ENCODE measurements at places on chromosomes 3 and 15. TPM values are rescaled to one million over a fixed set of nuclear protein-coding genes. Genes with fewer than 3 reads are reported as not detected.

Gene SKIL
- total RNA-seq = 48.1 TPM

Gene ZNF662
- total RNA-seq = 6.6 TPM

Gene C3orf80
- not detected for total RNA-seq

GRCh38 chr3:38131621-38132369, 5.1 kb downstream of the ACAA1 start:
- DNase-seq = no peak

Gene PP2D1
- total RNA-seq = not detected

Gene TP63
- total RNA-seq = 144 TPM

DNA sequence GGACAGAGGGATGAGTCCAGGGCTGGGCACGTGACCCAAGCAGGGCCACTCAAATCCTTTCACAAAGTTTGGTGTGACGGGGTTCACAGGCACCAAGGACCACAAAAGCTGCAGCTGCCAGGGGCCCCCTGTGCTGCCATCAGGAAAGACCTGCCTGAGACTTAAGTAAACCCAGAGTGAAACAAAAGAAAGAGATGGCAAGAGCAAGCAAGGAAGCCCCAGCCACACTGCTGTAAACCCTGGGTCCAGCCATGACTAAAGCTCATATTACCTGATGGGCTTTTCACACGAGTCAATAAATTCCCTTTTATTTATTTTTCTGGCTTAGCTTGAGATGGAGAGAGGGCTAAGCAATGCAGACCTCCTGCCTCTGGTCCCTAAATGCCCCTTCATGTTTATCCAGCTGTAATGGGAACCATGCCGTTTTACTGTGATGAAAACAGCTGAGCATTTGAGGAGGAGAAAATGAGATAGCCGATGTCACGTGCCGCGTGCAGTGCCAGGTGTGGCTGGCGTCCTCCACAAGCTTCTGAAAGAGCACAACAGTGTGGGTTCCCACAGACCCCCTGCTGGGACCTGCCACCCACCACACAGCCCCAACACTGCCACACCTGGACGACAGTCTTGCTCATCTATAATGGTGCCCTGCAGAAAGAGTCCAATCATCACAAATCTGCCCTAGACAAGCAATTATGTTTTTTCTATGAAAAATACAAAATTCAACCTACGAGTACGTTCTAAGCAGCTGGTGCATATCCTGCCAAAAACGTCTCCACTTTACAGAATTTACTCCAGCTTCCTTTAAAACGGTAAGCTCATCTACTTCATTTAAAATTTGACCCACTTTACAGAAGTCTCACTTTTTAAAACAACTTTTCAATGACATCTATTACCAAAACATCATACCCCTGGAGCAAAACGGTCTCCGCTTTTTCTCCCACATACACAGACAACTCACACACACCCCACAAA, 34.2 kb downstream of the ADAMTS17 start:
- DNase-seq = no peak

DNA sequence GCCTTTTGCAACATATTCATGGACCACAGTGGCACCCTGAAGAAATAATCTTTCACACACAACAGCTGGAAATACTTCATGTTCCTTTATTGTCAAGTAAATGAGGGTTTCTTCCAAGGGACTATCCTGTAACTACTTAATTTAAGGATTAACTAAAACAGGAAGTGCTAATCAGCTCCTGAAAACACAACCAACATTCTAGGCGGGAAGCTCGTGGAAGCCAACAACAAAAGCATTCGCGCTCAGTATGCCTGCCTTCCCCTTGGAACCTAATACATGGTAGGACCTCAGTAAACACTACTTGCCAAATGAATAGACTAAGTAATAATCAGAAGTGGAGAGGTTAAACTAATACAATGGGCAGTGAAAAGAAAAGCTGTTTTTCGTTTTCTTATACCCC, 300.9 kb downstream of the RORA start:
- no peak for DNase-seq

DNA sequence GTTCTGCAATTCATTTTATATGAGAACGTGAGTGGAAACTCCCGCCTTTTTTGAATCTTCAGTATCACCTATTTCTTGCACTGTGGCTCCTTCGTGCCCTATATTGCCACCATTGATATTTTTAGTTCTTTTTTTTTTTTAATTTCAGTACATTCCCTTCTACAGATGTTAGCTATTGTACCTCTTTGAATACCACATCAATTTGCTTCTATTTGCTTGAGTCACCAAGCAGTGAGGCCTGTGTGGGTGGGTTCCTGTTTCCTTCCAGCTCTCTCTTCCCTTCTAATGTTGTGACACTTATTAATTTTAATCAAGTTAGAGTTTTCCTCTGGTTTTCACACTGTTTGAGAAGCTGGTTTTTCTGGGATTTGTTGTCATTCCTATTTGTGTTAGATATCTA, 8.7 kb downstream of the HACD2 start:
- no peak for DNase-seq

- no peak for DNase-seq
Measured at GRCh38 chr15:90482124-90483011, 47.4 kb upstream of the CRTC3 start.

DNA sequence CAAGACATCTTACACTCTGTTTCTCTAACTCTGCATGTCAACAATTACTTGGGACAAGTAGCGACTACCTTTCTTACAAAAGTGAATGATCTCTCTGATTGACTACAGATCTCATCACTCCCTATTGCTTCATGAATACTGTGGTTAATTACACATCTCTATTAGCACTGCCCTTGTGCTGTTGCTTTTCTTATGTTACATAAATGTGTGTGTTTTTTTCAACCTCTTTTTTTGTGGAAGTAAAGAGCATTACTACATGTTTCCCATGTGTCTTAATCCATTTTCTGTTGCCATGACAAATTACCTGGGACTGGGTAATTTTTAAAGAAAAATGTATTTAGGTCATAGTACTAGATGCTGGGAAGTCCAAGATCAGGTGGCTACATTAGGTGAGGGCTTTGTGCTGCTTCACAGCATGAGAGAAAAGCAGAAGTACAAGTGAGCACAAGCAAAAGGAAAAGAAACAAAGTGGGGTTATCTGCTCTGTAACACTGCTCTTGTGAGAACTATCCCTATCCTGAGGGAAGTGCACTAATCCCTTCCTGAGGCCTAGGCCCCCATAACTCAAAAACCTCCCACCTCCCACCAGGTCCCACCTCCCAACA, 298.2 kb upstream of the SATB1 start:
- no peak for DNase-seq

Gene CHRM5
- not detected for total RNA-seq

Gene KCNMB2
- total RNA-seq = 1.5 TPM

- no peak for DNase-seq
Measured at GRCh38 chr15:31175484-31175883, 74.0 kb upstream of the TRPM1 start.

GRCh38 chr3:191376516-191377141, 46.3 kb upstream of the UTS2B start:
- DNase-seq = no peak

Gene TYRO3
- 13.3 TPM for total RNA-seq

GRCh38 chr3:193832833-193833413, 239.9 kb downstream of the OPA1 start:
- DNase-seq = no peak

- no peak for DNase-seq
Measured at GRCh38 chr3:99365979-99366378, 272.4 kb upstream of the COL8A1 start.

DNA sequence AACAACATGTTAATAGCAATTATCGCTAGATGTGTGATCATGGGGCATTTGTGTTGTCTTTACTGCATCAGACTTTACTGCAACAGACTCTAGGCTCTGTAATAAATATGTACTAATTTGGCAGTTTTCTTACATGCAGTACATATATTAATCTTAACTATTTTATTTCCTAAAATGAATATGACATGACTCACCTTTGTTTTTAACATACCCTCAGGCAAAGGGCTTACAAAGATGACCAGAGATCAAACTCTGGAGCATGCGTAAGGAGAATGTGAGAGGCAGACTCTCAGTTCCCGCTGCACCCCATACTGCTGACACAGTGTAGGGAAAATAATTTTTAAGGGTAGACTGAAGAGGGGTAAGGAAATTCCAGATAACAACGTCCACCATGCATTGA, 7.2 kb upstream of the FAM174B start:
- peak; percentile 32 for DNase-seq

- no peak for DNase-seq
Measured at GRCh38 chr3:159840703-159841299, 147.8 kb upstream of the IL12A start.

Gene ADAMTS17
- 16.0 TPM for total RNA-seq

GRCh38 chr15:67865331-67865730, 25.5 kb upstream of the RNU6-1 start:
- DNase-seq = no peak

- DNase-seq = no peak
Measured at GRCh38 chr3:84836961-84837360, 121.8 kb upstream of the CADM2 start.

DNA sequence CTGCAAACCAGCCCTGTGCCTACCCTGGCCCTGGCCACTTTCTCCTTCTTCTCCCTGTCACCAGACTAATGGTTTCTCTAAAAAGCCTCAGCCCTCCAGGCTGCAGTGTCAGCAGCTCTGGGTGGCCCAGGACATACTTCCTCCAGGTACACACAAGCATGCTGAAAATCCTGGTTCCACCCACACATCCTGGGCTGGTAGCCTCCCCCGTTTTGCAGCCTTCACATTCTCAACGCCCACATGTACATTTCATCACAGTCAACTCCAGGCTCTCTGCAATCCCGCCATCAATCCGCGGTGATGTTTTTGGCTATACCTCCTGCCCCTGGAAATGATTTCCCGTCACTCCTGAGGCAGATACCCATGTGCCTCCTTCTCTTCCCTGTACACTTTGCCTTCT, 59.4 kb downstream of the MAGEF1 start:
- DNase-seq = no peak

DNA sequence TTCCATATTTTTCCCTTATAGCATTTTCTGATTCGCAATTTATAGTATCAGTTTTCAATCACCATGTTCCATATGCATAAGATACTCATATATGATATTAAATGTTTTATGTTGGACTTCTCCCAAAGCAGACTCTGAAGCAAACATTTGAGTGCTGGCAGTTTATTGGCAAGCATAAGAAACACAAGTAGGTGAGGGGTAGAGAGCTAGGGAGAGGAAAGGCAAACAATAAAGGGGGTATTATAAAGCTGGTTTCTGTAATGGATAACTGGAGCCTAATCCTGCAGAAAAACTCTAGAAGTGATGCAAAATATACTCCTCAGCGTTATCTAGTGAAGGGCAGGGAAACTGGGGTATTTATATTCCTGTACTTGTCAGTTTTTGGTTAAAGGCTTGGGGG, 491.5 kb upstream of the TGFBR2 start:
- DNase-seq = no peak

DNA sequence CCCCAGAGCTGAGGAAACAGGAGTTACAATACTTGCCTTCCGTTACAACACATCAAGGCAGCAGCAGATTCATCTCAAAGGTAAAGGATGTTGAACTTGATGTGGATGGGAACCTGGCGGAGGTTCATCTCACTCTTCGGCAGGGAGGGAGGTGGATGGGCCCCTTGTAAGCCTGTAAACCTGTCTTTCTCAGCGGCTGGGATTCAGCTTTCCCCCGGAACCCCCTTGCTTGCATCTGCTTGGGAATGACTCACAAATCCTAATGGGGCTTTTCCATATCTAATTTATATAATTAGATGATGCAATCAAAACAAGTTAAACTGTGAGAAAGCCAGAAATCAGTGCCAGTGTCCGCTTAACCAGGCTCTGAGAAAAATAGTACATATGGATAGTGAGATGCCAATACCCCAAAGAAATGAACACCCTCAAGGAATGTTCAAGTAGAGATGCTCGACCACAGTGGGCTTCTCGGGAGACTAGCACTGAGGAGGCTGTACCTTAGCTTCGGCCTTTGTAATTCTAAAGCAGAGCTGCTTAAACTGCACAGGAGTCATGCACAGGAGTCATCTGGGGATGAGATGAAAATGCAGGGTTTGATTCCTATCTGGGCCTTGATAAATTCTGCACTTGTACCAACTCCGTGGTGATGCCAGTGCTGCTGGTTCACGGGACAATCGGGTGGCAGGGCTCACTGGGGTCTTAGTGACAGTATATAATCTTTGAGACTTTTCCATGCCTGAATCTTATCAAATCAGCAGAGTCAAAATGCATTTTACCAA, 2.2 kb upstream of the FAM240A start:
- DNase-seq = no peak

GRCh38 chr3:34969513-34969912, 669.8 kb upstream of the ARPP21 start:
- DNase-seq = no peak

Gene ANKRD63
- not detected for total RNA-seq

DNA sequence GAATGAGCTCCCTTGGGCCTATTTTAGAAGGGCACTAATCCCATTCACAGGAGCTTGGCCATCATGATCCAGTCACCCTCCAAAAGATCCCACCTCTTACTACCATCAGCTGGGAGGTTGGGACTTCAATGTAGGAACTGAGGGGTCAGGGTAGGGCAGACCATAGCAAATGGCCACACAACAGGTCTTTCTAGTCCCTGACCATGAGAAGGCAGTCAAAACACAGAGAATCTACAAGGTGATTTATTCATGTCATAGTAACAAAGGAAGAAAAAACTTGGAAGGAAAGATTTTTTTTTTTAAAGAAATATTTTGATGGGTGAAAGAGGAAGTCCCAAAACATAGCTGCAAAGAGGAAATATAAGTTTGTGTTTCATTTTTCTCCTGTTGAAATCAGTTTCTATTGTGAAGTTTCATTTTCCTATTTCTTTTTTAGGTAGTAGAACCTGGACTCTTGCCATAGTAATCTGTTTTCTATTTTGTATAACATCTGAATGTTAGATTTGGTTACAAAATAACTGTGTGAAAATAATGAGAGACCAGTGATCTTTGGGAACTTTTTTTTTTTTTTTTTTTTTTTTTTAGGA, 23.5 kb upstream of the TNFSF10 start:
- no peak for DNase-seq

DNA sequence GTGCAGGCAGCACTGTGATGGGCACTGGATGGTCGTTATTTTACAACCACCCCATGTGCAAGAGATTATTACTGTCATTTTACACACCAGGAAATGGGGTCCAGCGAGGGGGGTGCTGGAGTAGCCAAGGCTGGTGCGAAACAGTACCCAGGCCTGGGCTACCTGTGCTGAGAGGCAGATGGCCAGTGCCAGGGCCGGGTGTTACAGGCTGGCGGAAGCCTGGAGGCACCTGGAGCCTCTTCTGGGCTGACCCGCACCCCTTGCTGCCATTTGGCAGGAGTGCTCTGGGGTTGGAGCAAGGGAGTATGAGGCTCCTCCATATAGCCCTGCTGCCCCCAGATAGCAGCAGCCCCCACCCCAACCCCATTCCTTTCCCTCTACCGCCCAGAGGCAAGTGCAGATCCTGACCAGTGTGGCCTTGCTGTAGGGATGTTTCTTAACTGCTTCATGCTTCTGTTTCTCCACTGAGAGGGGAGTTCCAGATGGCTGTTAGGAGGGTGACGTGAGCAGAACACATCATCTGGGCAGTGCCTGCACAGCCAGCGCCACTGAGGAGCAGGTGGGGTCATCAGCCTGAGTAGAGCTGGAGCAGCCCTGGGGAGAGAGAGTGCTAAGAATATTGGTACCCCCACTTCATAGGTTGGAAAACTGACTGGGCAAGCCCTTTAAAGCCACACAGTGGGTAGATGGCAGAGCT, 15.3 kb downstream of the SNX33 start:
- no peak for DNase-seq

Gene NGLY1
- total RNA-seq = 31.7 TPM

Gene ECE2
- 1.7 TPM for total RNA-seq
